Stimulated activated CD4-positive, alpha-beta T cell treated with anti-CD3 and anti-CD28 coated beads, Interleukin-1b, Interleukin-23, amount 100 ng/mL, for 24 hours (primary cell): ENCODE measurements at places on chromosomes 2 and 18.

- no peak for DNase-seq
These were observed 38.9 kb downstream of the ADI1 start for GRCh38 chr2:3480352-3481010.

- no peak for DNase-seq
These were observed 964 bp upstream of the GALNT3 start for GRCh38 chr2:165795011-165795410.

GRCh38 chr2:150729495-150729955 is 242.1 kb upstream of the RND3 start:
- no peak for DNase-seq

DNA sequence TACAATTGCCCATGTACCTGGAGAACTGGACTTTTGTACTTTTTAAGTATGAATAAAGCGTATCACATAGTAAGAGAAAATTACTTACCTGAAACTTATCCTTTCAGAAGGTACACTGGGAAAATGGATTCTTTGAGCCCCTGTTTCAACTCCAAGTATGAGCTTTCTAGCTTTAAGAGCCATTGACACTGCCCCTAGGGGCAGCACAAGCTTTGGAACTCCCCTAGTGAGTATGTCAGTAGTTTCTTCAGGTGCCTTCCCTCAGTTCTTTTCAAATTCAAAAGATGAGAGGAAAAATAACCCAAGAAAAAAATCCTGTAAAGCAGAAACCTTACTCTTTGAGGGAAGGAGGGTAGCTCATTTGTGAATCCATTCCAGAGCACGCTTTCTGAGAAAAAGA is 124.1 kb downstream of the MEMO1 start:
- DNase-seq = no peak

GRCh38 chr2:10059552-10060335 is 16.4 kb downstream of the KLF11 start:
- no peak for DNase-seq

- no peak for DNase-seq
These were observed 42.8 kb upstream of the RAB31 start for GRCh38 chr18:9665314-9665713.

DNA sequence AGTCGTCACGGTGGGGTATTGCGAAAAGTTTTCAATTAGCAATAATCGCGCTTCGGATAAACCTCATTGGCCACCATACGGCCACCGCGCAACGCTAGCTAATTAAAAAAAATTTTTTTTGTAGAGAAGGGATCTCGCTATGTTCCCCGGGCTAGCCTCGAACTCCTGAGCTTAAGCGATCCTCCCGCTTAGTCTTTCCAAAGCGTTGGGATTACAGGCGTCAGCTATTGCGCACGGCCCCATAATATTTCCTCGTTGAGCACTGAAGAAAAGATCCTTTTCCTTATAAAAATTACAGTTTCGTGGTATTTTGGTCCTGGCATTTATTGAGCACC is 759 bp upstream of the ACTR1B start:
- DNase-seq = no peak

DNA sequence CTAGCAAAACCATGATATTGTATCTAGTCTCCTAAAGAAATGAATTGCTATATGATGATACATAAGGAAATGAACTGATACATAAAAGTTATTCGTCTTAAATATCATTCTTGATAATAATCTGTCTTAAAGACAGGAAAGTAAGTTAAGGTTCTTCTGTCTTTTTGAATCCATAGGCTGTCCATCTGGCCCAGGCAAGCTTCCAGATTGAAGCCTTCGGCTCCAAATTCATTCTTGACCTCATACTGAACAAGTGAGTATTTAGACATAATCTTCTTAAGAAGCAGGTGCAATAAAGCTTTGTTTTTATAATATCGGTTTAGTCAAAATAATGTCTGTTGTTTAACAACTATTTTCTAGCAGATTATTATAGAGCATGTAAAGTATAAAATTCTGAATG is 37.7 kb downstream of the ADAM23 start:
- no peak for DNase-seq

- DNase-seq = no peak
These were observed 13.9 kb upstream of the RAB31 start for GRCh38 chr18:9694174-9694573.

DNA sequence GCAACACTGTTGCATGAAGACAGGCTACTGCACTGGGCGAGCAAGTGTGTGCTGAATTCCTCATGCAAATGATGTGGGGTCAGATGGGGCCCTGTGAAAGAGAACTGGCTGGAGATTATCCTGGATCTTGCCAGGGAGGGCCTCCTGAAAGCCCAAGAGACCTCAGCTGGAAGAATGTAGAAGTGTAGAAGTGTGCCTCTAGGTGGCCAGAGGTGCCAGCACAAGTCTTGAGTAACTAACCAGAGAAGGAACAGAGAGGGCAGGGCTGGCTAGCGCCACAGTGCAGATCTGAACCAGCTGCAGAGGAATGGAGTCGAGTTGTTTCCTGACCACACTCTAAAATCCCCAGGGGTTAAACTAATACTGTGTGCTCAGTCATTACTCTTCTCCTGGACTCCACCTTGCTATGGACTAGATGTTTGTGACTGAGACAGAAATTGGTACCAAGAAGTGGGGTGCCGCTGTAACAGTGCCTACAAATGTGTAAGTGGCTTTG is 399.3 kb downstream of the LRATD1 start:
- DNase-seq = no peak

DNA sequence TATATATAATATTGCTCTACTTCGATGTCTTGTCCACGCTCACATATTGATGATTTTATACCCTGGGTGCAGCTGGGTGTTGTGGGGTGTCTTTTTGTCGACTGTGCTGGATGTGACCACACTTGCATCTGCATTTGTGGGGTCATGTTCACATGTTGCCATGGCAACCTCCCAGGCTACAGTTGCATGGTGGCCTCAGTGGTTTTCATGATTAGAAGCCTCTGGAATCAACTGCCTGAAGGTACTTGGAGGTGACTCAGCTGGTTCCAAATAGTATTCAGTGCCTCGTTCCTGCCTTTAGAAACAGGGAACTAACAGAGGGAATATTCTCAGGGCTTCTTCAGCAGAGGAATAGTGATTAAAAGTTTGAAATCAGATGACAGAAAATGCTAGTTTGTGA is 166.3 kb upstream of the NYAP2 start:
- no peak for DNase-seq

- DNase-seq = no peak
These were observed 56.0 kb upstream of the LRPPRC start for GRCh38 chr2:44051593-44052347.

- DNase-seq = no peak
These were observed 42.5 kb upstream of the LCLAT1 start for GRCh38 chr2:30404319-30405259.

DNA sequence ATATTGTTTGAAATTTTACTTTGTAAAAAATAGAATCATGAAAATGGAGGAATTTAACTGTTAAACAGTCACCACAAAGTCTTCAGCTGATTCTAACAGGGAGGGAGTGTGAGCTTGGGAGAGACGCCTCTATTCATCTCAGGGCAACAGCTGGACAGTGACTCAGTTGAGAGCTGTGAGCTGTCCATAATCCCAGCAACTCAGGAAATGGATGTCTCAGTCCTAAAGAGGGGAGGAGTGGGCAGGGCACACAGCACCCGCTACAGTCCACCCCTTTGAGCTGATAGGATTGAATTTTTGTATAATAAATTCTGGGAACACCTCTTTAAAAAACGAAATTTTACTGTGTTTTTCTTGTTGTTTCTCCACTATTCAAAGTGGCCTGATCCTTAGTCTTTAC is 255.1 kb upstream of the THUMPD2 start:
- DNase-seq = no peak

DNA sequence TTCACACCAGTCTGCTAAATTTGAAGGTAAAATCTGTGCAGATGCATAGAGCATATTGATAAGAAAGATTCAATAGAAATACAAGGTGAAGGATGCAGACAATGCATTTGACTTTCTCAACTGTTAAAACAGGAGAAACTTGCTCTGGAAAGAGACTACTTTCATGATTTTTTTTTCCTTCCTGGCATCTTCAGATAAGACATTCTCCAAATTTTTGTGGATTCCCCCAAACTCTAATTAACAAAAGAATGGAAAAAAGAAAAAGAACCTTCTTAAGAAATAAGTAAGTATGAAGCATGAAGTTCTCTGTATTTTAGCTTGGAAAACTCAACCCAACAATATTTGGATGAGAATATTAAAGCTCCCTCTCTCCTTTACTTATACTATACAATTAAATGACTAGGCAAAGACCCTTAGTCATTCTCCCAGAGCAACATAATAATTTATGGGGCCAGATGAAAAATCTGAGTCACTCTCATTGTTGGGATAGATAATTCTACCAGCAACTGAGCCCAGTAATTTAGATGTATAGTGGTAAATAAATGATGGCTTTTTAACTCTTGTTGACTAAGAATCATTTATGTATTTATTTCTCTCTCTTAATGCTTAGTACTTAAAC is 298.7 kb upstream of the COL3A1 start:
- no peak for DNase-seq

DNA sequence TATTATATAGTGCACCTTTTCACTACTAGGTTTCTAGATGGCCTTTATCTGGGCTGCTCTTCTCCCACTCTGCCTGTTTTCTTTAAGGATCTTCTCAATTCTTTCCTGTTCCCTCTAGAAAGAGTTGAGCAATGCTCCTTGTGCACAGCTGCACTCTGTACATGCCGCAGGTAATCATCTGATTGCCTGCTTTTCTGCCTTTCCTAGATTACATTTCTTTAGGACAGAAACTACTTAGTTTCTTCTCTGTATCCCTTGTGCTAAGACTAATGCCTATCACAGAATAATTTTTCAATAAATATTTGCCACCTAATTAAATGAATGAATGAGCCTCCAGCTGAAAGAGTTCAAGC is 802.4 kb upstream of the ID2 start:
- no peak for DNase-seq

GRCh38 chr2:29817801-29818680 is 103.3 kb downstream of the ALK start:
- no peak for DNase-seq

DNA sequence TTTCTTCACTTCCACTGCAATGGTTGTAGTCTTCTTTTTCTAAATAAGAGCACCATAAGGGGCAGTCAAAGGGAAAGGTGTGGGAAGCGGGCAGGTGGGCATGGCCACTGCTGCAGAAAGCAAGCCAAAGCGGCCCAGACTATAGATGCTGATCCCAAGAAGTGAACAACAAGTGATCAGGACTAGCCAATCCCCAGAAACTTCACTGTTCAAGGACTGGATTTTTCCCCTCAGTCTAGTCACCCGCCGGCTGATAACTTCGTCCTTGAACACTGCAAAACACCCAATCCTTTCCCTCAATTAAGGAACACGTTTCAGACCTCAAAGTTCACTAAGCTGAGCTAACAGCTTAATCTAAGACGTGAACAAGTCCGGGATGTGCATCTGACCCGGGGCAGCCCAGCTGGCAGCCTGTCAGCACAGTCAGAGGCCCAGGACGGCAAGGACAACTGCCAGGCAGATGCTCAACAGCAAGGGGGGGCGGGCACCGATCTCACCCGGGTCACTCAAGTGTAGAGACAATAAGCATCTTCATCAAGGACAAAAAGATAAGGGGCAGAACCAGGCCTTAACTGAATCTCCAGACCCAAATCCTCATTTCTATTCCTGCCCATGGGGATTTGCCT is 59.8 kb downstream of the HDLBP start:
- no peak for DNase-seq

DNA sequence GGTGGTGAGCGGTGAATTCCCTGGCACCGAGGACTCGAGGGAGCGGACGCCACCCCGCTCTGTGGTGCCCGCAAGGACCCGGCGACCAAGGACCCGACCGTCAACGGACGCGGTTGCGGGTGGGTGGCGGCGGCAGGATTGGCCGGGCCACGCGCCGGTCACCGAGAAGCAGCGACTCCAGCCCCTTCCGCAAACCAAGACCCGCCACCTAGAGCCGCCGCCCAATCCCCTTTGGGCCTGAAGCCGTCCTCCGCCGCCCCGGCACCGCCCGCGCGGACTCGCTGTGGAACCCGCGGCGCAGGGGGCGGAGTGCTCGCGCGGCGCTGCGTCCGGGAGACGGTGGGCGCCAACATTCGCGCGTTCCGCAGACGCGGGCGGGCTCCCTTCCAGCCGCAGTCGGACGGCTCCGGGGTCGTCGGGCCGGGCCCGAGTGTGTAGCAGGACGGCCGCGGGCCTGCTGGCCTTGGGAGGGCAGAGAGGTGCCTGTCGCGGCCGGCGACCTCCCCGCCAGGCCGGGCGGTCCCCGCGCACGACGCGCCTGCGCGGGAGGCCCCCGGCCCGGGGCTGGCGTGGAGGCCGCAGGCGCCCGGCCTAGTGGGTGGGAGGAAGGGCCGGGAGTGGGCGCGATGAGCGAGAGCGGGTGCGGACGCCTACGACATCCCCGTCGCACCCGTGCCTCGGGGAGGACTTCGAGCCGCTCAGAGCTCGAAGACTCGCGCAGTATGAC is at the start of the genes FAM228B and PFN4:
TSS of gene FAM228B (plus strand) at position 275 of the 727 bp plus-strand sequence. CDS start 893 bp downstream, outside the sequence.
TSS of gene PFN4 (minus strand) at position 140 of the 727 bp plus-strand sequence. CDS start 799 bp downstream, outside the sequence.
- peak; percentile 51 for DNase-seq

DNA sequence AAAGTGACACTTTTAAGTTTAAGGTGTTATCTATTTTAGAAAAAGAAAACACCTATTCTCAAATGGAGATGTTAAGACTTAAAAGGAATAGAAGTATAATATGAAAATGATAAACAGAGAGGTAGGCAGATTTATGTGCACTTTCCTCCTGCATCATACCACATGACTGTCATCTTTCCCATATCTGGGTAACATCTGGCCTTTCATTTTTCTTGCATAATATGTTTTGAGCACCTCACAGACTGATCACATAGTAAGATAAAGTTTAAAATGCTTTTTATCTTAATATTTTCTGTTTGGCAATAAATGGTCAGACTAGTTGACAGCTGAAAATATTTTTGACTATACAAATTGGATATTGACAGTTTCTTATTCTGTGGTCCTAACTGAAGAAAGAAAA is 1852.1 kb upstream of the PIK3C3 start:
- DNase-seq = no peak

GRCh38 chr2:201483342-201483741 is 31.8 kb downstream of the STRADB start:
- no peak for DNase-seq

GRCh38 chr2:105744091-105744908 is 412 bp upstream of the NCK2 start:
- DNase-seq = no peak

DNA sequence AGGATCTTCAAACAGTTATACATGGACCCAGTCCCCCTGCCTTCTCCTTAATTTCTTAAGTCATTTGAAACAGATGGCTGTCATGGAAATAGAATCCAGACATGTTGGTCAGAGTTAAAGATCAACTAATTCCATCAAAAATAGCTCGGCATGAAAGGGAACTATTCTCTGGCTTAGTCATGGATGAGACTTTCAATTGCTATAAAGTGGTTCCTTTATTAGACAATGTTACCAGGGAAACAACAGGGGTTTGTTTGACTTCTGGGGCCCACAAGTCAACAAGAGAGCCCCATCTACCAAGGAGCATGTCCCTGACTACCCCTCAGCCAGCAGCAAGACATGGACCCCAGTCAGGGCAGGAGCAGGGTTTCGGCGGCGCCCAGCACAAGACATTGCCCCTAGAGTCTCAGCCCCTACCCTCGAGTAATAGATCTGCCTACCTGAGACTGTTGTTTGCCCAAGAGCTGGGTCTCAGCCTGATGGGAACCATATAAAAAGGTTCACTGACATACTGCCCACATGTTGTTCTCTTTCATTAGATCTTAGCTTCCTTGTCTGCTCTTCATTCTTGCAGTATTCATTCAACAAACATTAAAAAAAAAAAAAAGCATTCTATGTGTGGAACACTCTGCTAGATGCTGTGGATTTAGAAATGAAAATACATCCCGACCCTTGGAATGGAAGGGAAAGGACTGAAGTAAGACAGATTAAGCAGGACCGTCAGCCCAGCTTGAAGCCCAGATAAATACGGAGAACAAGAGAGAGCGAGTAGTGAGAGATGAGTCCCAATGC is 4.6 kb downstream of the TTR start:
- DNase-seq = no peak

GRCh38 chr2:112340475-112341267 is 65.3 kb downstream of the ZC3H6 start:
- DNase-seq = no peak
